ENCODE measurements at places on chromosomes 12 and 14.
A peak's percentile ranks its signal among the peaks of the same experiment; 100 is the strongest.

DNA sequence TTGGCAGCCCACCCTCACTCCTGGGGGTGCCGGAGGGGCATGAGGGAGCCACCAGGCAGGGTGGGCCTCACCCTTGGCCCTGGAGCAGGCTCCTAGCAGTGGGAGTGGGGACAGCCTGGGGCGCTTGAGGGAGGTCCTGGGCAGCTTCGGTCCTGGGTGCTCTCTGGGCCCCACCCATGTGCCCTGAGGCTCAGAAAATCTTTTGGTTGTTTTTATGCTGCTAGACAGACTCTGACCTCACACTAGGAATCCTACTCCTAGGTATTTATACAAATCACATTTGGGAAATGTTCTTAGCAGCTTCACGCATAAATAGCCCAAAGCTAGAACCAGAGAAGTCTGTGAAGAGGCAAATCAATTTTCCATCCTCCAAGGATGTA lies 10.9 kb upstream of the ULK1 start:
- no peak for DNase-seq

- DNase-seq = no peak
These were observed 14.6 kb downstream of the GPR84 start for GRCh38 chr12:54349679-54350078.

DNA sequence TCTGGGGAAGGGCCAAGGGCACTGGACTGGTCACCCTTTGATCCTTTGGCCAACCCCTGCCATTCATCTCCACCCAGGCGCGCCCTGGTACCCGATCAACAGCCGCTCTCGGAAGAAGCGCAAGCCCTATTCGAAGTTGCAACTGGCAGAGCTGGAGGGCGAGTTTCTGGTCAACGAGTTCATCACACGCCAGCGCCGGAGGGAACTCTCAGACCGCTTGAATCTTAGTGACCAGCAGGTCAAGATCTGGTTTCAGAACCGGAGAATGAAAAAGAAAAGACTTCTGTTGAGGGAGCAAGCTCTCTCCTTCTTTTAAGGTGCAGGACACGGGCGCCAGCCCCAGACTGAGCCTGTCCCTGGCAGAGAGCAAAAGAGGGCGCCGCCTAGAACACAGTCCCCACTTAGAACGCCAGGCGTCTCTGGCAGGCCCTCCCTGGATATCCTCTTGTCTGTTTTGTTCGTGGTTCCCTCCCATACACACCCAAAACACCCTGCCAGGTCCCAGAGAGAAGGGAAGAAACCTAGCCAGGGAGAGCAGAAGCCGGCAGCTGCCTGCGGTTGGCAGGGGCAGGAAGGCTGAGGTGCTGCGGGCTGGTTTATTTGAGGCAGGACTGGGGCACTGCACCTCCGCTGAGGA lies 1.7 kb downstream of the HOXC12 start:
- DNase-seq = no peak

DNA sequence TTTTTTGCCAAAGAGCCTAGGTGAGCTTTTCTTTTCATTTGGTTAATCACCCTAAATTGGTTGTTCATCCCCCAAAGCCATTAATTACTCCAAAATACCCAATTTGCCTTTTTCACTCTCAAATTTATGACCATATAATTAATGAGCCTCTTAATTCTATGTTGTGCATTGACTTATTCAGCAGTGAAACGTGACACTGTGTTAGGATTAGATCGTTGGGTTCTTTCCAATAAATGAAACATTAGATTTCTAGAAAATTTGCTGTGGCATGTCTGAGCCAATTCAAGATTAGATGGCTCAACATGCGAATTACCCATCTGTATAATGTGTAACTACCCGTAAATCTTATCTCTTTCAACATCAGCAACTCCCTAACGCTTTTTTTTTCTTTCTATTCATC lies 273.4 kb downstream of the BMP4 start:
- no peak for DNase-seq

GRCh38 chr14:37623971-37624370 lies 28.5 kb downstream of the TTC6 start:
- no peak for DNase-seq

- DNase-seq = no peak
These were observed 2.6 kb downstream of the SOAT2 start for GRCh38 chr12:53105712-53106439.

- DNase-seq = no peak
These were observed 43.3 kb upstream of the RASSF3 start for GRCh38 chr12:64566831-64567517.

DNA sequence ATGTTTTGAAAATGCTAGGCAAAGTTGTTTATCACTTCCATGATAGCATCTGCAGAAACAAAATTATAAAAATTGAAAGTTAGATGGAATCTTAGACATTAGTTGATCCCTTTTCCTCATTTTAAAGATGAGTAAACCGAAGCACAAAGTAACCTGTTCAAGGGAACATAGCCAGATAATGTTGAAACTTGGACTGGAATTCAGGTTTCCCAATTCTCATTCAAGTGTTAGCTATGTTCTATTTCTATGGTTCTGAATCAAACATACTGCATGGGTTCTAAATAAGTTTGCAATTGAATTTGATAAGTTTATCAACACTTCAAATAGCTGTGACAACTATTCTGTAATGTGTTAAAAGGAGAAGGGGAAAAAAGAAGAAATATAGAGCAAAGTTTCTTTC lies 122.4 kb upstream of the SOX5 start:
- DNase-seq = no peak

- peak; percentile 73 for DNase-seq
These were observed 147.9 kb downstream of the ETV6 start for GRCh38 chr12:11797317-11797913.

DNA sequence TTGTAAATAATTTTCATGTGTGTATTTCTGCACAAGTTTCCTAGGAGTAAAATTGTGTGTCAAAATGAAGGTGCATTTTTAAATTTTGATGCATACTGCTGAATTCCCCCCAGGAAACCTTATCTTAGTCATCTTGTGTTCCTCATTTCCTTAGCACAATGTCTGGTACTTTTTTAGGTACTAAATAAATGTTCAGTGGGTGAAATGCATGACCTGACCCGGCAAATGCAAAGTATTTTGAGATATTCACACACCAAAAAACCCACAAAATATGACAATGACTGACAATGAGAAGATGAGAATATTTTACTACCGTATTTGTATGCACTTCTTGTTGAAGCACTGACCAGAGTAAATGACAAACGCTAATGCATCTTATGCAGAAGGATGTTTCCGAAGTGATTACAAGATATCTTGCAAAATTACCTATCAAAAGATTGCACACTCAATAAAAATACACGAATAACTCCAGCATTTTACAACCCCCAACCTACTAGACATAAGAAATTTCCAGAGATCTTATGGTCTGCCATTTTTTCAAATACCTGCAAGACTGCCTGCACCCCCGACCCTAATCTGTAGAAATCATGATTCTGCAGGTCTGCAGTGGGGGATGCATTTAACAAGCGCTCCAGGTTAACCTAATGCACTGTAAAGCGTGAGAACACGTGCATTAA lies 895 bp upstream of the PRKAB1 start:
- no peak for DNase-seq

GRCh38 chr12:121673013-121673511 lies 3.6 kb upstream of the MORN3 start:
- no peak for DNase-seq

DNA sequence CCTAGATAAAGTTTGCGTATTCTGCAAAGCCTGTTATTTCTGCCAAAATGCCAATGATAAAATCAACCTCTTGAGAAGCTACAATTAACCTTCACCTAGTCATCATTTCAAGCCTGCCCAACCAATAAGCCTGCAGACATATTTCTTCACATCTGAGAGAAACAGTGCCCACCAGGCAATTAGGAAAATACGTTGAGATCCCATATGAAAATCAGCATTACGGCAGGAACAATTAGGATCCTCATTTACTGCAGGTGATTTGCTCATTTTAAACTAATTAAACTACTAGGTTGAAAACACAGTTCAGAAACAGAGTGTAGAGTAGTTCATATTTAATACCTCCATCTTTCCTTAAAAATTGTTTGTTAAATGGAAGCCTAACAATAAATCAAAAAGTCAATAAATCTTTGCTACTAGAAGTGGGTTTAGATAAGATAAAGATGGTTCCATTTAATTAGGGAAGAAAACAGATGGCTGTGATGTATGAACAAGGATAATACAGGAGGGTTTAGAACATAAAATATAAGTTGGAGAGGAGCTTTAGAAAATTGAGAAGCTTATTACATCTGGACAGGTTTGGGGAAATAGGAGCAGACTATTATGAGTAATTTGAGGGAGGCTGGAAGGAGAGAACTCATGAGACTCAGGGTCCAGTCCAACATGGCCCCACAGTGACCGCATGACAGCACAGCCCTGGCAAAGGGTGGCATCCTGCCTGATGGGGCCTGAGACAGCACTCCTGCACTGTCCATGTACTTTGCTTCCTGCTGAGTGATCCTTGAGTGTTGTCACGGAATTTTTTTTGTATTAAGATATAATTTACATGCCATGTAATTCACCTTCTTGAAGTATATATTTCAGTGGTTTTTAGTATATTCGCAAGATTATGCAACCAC lies 26.9 kb upstream of the PYGL start:
- DNase-seq = no peak

DNA sequence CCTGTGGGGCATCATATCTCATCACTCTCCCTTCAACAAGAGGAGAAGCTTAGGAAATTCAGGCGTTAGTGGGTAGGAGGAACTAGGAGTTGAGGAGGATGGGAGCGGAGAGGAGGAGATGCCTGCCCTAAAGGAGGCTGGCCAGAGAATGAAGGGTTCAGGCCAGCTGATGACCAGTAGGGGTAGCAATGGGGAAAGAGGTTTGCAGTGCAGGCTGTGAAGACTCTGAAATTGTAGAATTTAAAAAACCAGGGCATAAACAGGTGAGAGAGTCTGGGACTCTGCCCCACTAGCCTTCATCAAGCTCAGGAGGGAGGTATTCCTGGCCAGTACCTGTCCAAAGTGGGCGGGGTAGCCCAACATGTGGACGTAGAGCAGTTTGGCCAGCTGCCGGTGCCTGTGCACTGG lies 809 bp downstream of the AP1G2 start:
- no peak for DNase-seq

- DNase-seq = peak; percentile 70
These were observed 105.0 kb downstream of the PPP2R5E start for GRCh38 chr14:63438065-63438757.

Measured in AG08396 (cell line).